Stimulated activated CD4-positive, alpha-beta T cell treated with anti-CD3 and anti-CD28 coated beads, Interleukin-1b, Interleukin-23, amount 100 ng/mL, for 4 hours (primary cell): ENCODE measurements at places on chromosomes 12 and 14.

DNA sequence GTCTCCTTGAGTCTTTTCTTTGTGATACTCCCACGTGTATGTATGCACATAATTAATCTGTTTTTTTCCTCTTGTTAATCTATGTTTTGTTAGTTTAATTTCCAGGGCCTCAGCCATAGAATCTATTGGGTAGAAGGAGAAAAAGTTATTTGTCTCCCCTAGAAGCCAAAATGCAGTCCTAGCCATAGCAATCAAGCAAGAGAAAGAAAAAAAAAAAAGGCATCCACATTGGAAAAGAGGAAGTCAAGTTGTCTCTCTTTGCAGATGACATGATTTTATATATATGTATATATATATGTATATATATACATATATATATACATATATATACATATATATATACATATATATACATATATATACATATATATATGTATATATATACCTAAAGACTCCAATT lies 25.4 kb upstream of the ETV6 start:
- DNase-seq, result no peak

DNA sequence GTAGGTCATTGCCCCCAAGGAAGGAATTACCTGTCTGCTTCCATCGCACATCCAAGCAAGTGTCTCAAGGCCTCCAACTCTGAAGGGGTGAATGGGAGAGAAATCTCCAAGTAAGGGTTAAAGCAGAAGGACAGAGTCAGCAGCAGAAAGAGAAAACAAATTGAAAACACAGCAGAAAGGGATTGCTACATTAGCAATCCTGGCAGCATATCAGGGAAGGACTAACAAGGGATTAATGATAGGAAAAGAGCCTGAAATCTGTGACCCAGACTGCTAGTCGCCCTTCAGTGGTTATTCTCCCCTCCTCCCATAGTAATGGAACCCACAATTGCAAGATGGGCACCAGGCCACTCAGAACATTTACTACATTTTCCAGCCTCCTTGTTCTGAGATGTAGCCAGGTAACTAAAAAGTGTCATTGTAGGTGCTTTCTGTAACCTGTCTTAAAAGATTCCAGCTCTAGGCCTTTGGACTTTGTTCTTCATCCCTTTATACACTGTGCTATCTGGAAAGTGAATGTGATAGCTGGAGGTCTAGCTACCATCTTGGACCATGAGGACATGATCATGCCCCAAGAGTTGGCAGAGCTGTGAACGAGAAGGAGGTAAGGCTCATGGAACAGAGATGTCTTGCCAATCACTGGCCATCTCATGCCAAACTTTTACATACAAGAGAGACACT lies 36.0 kb downstream of the MAP3K9 start:
- DNase-seq, result no peak

- DNase-seq, result no peak
Measured at GRCh38 chr14:53126731-53127130, 26.4 kb downstream of the DDHD1 start.

GRCh38 chr12:27554421-27555186 lies 30.6 kb downstream of the PPFIBP1 start:
- no peak for DNase-seq

DNA sequence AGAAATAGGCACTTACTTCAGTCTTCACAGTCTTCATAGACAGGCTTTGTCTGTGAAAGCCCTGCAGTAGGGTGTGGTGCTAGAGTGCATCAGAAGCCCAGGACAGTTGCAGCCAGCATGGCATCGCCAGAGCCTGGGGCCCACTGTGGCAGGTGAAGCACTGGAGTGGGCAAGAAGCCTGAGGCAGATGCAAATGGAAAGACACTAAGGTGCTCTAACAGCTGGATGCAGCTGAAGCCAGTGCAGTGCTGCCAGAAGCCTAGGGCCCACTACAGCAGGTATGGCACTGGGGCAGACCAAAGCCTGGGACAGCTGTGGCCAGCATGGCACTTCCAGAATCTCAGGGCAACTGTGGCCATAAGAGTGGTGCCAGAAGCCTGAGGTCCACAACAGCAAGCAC lies 358.6 kb downstream of the SYT1 start:
- DNase-seq, result no peak

GRCh38 chr12:47730341-47730744 lies 5.1 kb upstream of the ENDOU start:
- DNase-seq, result no peak

GRCh38 chr12:127025545-127025944 lies 1241.4 kb upstream of the TMEM132C start:
- no peak for DNase-seq

GRCh38 chr12:24389394-24389793 lies 439.9 kb upstream of the SOX5 start:
- no peak for DNase-seq

- no peak for DNase-seq
Measured at GRCh38 chr12:40903040-40903439, 210.8 kb downstream of the CNTN1 start.

DNA sequence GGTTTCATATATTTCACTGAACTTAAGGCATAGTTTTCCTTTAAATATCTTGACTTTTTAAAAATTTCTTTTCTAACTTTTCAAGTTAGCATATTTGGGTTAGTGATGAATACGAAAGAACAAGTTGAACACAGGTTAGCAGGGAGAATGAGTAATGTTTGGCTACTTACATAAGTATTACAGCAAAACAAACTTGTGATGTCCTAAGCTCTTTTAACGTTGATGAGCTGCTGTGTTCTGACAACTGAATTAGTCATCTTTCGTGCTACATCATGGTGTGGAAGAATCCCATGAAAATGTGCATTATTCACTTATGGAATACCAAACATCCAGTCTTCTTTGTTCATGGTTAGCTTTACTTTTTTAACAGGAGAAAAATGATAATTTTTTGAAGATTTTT lies 36.3 kb upstream of the PDZRN4 start:
- no peak for DNase-seq

GRCh38 chr14:106209755-106210154 lies 683.4 kb downstream of the TMEM121 start:
- no peak for DNase-seq

GRCh38 chr12:87793131-87793530 lies 236.1 kb downstream of the C12orf50 start:
- no peak for DNase-seq

DNA sequence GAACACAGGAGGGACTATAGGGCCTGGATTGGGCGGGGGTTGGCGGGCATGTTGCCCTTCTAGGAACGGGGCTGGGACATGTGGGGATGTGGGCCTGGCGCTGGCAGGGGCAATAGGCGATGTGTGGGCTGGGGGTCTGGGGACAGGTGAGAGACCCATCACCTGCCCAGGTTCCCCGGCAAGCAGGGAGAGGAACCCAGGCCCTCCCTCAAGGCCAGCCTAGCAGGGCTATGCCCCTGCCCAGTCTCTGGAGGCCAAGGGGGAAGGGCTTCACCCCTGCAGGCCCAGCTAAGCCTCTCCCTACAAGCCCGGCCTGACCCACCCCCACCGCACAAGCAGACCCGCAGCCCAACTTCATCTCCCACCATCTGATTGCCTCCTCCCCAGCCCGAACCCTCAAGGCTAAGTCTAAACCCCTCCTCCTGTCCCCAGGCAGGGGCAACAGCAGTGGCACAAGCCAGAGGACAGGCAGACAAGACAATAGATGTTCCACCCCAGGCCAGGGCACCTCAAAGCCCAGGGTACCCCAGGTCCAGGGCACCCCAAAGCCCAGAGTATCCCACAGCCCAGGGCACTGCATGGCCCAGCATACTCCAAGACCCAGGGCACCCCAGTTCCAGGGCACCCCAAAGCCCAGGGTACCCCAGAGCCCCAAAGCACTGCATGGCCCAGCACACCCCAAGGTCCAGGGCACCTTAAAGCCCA lies 6.5 kb downstream of the JAG2 start:
- DNase-seq, result no peak

DNA sequence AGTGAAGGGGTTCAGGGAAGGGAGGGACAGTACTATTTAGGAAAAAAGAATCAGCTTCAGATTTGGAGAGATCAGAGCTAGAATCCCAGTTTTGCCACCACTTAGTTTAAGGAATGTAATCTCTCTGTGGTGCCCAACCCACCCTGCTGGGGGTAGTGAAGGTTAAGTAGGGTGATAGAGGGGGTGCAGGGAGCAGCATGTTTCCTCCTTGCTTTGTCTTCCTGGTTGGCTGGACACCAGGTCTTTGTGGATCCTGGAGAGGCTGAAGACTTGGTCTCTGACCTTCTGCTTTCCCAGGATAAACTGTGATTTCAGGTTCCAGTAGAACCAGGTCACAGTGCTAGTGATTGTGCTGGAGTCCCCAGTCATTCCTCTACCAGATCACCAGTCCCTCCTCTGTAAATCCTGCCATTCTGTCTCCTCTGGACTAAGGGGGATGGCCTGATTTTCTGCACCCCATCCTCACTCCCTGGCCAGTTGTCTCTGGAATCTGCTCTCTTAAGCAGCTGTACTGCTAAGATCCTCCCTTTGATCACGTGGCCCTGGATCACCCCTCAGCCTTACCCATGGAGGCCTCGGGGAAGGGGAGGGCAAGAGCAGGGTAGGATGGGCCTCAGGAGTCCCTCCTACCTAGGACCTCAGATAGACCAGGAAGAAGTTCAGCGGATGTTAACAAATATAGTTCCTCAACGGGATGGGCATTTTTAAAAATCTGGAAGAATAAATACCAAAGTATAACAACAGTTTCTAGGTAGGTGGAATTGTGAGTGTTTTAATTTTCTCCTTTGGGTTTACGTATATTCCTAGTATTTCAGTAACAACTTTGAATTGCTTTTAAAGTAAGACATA lies 3.1 kb downstream of the MAP3K12 start:
- DNase-seq, result no peak

- no peak for DNase-seq
Measured at GRCh38 chr12:27260746-27261145, 16.7 kb downstream of the STK38L start.

GRCh38 chr12:108802101-108802961 lies 55.1 kb downstream of the SSH1 start:
- no peak for DNase-seq

DNA sequence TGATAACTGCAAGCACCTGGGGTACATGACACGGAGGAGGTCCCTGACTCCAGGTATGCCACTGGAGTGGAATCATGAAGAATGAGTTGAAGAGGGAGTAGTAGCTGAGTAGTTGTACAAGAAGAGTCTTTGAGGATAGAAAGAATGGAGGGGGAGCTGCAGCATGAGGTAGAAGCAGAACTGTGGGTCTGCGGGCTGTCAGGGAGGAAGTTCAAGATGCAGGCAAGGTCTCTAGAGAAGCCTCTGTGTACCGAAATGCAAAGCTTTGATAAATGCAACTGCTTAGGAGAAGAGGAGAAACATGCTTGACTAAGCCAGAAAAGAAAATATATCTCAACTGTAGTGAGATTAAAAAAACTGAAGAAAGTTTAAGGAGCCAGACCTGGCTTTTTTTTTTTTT lies 91.5 kb downstream of the CPNE8 start:
- DNase-seq, result no peak

DNA sequence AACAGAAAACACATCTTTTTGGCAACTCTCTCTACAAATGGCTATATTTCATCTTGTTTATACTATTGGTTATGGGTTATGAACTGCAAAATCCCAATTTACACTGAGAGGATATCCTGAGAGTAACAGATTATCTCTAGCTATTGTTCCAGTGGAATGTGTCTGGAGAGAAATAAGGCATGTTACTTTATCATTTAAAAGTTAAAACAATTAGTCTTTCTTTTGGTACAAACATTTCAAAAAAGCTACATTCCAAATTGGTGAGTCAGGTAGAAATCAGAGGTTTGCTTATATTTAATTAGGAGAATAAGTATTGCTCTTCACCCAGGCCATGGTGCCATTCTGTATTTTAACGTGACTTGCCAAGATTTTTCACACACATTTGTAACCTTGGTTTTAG lies 411.6 kb downstream of the CCER1 start:
- DNase-seq, result no peak

- no peak for DNase-seq
Measured at GRCh38 chr12:71439613-71440344, at the start of gene LGR5. LGR5 (plus strand) TSS chr12:71439798; CDS start chr12:71440081, 283 bp downstream.

- DNase-seq, result no peak
Measured at GRCh38 chr12:82507686-82508085, 149.4 kb downstream of the METTL25 start.

DNA sequence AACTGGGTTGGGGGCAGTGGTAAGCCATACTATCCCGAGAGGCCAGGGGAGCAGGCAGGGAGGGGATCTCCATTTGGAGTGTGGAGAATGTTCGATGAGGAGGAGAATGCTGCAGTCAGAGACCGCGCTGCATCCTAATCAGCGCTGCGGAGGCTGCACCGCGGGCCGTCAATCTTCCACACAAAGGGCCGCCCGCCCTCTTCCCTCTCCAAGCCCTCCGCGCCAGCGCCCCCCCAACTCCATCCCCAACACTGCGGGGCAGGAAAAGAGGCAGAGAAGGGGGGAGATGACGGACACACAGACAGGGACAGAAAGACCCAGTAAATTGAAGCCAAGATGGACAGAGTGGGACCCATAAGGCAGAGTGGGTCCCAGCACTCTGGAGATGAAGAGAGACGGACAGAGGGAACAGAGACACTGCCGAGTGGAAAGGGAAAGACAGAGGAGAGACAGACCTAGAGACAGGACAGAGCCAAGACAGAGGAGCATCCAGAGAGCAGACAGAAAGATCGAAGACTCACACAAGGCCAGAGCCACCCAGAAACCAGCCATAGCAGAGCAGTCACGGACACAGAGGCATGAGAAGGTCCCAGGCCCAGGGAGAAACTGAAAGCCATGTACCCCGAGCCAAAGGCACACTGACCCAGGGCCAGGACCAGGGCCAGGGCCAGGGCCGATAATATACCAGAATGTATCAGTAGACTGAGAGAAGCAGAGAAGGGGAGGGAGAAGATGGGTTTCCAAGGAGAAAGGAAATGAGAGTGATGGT lies 3.5 kb downstream of the CISTR start:
- DNase-seq, result no peak

DNA sequence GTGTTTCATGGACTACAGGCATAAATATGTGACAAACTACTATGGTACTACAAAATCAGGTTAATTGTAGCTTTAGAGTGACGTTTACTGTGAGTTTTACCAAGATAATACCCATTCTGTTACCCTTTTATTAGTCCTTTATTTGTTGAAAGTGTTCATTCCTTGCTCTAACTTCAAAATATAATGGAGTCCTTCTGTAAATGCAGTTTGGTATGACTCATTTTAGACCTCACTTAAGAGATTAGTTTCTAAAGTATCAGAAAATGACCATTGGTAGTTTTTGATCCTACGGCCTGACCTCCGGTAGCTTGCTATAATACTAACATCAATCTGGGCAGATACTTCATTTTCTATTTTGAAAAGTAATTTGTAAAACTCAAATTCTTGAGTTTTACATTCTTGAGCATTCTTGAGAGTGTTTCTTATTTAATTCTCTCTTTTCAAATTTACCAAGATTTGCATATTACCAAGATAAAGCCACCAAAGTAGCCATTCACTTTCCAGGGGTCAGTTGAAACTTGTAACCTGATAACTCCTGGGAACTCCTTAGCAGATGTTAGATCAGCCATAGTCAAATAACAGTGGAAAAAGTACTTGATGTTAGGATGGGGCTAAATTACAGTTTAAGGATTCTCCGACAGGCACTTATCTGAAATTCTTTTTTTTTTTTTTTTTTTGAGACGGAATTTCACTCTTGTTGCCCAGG lies 4.2 kb downstream of the HSPA2 start:
- DNase-seq, result no peak

- DNase-seq, result no peak
Measured at GRCh38 chr12:124654666-124655047, 87.2 kb upstream of the NCOR2 start.
